ENCODE measurements at places on chromosomes 6 and 20.

- no peak for DNase-seq
Observed at GRCh38 chr6:36683145-36683655, 4.7 kb downstream of the CDKN1A start.

DNA sequence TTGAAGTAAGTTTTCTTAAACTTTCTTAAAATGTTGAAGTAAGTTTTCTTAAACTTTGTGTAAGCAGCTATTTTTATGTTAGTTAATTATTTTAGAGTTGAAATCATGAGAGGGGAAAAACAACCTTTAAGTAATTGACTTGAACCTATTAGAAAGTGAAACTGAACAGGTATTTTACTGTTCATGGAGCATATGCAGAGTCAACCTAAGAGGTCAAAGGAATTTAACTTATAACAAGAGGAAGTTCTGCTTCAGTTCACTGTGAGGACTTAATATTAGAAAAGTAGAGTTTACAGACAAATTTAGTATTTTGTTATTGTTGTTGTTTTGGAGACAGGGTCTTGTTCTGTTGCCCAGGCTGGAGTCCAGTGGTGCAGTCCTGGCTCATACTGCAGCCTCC, 38.0 kb downstream of the CDYL start:
- no peak for DNase-seq

DNA sequence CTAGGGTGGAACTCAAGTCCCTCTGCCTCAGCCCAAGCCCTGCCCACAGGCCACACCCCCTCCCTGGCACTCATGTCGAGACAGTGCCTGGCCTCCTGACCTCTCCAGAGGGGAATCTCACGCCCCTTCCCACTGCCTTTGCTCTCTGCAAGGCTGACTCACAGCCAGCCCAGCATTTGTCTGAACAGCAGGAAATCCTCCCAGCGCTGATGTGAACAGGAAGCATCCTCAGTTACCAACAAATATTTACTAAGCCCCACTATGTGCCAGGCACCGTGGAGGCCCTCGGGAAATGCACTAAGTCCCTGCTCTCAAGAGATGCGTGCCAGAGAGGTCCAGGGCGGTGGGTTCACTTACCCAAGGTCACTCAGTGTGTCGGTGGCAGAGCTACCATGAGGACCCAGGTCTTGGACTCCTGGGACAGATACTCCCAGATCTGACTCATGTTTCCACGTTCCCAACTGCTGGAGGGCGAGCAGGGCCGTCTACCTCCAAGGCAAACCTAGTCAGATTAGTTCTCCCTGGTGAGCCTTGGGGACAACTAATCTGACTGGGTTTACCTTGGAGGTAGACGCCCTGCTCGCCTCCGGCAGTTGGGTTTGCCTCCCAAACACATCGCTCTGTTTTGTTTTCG, 7.8 kb downstream of the ADA start:
- DNase-seq, result peak; percentile 80

DNA sequence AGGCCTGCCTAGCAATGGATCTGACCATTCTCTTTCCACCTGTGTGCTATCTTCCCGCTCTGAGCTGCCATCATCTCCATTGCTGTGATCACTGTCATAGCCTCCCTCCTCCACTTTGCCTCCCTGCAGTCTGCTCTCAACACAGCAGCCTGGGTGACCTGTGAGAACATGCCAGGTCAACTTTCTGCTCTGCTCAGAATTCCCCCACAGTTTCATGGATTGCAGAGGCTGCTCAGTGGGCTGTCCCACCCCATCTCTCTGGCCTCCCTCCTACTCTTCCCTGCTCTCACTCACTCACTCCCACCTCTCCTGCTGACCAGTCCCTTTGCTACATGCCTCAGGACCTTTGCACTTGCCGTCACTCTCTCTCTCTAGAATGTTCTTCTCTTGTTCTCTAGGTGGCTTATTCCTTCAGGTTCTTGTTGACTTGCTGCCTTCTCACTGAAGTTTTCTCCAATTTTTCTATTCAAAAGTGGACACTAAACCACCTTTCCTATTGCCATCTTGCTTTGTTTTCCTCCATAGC, 159.9 kb downstream of the CD83 start:
- no peak for DNase-seq

GRCh38 chr6:6596529-6597328, 8.2 kb downstream of the LY86 start:
- no peak for DNase-seq

DNA sequence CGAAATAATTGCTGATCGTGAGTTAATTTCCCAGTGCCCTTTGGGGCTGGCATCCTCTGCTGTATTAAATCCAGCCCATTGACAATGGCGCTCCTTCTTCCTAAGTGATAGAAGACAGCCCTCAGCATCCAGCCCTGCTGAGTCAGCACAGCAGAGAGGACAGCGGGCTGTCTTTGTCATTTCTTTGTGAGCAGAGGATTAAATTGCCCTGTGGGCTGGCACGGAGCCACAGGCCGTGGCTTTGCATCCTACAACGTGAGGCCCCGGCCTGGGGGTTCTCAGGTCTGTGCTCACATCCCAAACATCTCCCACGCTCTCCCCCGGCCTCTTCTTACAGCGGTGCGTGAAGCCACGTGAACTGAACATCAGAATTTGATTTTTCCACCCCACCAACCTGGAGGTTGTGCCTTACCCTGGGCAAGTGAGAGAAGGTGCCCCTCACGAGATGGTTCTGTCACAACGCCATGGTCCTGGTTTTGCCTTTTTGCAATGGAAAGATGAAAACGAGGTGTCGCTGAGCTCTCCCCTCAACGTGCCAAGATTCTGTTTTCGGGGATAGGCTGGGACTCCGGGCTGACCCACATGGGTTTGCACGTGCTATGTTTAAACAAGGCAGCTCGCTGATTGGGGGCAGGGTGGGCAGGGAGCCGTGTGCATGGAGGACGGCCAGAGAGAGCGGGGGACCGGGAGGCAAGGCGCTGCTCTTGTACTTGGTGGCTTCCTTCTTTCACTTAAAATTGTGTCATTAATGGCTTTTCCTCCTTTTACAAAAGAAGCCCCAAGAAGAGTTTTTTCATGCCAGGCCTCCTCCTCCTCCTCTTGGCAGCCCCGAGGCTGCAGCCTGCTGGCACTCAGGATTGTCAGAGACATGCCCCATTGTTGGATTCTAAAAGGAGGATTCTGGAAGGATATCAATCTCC, 19.5 kb downstream of the CDH4 start:
- DNase-seq, result no peak

DNA sequence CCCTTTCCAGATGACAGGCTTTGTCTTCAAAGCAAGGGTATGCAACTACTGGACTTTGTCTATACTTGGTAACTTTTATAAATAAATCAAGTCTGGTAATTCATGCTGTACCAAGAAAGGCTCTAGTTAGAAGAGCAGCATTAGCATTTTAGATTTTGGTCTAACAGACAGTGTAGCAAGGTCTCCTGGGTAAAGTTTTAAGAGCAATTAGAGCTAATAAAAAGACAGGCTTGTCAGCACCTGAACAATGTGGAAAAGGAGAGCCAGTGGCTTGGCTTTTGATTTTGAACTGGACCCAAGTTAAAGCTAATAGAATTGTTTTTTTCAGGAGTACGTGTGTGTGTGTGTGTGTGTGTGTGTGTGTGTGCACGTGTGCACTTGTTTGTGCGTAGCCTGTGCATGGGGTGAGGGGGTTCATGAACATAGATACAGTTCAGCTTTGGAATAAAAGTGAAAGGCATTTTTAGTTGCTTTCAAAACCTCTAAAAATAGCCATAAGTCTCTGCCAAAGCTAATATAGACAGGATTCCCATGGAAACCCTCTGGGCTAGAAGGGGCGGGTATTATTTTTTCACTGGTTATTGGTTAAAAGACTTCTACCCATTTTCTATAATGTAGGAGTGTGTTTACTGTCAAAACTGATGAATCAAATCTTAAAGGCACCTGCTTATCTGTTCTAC, 138.4 kb downstream of the KCNQ5 start:
- no peak for DNase-seq

GRCh38 chr6:164996838-164997237, 312.6 kb downstream of the C6orf118 start:
- no peak for DNase-seq

DNA sequence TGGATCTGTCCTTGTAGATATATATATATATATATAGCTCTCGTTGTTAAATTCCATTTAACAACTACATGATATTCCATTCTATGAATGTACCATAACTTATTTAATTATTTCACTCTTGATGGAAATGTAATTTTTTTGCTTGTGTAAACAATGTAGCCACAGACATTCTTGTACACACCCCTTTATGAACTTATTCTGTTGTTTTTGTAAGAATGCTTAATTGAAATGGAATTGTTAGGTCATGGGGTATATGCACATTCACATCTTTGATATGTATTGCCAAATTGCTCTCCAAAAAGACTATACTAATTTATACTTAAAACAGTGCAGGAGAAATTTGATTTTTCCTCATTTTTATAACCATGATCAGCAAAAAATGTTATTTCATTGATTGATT, 67.2 kb downstream of the MAP3K4 start:
- DNase-seq, result no peak

DNA sequence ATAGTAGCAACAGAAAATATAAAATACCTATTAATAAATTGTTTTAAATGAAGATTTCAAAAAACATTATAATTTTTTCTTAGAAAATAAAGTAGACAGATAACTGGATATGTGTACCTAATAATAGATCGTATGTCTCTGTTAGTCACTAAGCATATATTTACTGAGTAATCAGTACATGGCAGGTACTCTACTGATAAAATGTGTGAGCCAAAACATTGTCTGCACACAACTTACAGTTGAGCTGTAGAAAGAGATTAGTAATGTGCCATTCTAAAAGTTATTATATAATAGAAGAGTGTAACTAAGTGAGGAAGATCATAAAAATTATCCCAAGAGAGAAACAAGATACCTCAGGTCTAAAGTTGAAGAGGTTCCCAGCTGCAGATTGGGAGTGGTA, 929.9 kb upstream of the EPHA7 start:
- no peak for DNase-seq

DNA sequence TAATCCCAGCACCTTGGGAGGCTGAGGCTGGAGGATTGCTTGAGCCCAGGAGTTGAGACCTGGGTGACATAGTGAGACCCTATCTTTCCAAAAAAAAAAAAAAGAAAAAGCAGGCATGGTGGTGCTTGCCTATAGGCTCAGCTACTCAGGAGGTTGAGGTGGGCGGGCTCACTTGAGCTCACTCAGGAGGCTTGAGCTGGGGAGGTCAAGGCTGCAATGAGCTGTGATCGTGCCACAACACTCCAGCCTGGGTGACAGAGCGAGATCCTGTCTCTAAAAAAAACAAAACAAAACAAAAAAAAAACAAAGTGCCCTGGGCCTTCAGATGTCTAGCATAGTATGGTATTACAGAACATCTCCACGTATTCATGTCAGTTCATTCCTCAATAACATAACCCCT, 42.9 kb downstream of the ZFAND3 start:
- no peak for DNase-seq

- no peak for DNase-seq
Observed at GRCh38 chr20:5913166-5913565, 37.2 kb downstream of the TRMT6 start.

DNA sequence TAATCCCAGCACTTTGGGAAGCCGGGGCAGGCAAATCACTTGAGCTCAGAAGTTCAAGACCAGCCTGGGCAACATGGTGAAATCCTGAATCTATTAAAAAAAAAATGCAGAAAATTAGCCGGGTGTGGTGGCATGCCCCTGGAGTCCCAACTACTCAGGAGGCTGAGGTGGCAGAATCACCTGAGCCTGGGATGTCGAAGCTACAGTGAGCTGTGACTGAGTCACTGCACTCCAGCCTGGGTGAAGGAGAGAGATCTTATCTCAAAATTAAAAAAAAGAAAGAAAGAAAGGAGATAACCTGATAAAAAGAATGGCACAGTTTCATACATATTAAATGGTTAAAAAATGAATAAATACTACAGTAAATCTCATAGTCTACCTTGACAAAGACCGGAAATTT, 123.6 kb upstream of the TNFAIP3 start:
- DNase-seq, result no peak

GRCh38 chr20:39600871-39601270, 638.7 kb downstream of the DHX35 start:
- no peak for DNase-seq

- DNase-seq, result no peak
Observed at GRCh38 chr6:141467881-141468280, 664.8 kb upstream of the GJE1 start.

DNA sequence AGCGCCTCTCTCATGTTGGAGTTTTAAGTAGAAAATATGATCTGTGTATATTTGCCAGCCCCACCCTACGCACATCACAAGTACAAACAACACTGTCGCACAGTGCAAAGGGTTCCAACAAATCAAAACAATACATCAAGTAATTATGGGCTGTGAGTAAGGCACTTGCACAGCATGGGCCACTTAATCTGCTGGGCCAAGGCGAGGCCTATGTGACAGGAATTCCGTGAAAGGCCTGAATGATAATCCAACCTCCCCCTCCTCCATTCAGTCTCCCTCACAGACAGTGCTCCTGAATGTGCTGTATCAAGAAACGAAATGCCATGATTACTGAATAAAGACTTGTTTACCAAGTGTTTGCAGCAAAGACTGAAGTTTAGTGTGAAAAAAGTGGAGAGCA, 130.1 kb upstream of the SLC2A12 start:
- DNase-seq, result no peak

GRCh38 chr20:25237610-25238318, 10.1 kb upstream of the PYGB start:
- peak; percentile 73 for DNase-seq

GRCh38 chr20:54094268-54094580, 23.8 kb upstream of the BCAS1 start:
- DNase-seq, result no peak

DNA sequence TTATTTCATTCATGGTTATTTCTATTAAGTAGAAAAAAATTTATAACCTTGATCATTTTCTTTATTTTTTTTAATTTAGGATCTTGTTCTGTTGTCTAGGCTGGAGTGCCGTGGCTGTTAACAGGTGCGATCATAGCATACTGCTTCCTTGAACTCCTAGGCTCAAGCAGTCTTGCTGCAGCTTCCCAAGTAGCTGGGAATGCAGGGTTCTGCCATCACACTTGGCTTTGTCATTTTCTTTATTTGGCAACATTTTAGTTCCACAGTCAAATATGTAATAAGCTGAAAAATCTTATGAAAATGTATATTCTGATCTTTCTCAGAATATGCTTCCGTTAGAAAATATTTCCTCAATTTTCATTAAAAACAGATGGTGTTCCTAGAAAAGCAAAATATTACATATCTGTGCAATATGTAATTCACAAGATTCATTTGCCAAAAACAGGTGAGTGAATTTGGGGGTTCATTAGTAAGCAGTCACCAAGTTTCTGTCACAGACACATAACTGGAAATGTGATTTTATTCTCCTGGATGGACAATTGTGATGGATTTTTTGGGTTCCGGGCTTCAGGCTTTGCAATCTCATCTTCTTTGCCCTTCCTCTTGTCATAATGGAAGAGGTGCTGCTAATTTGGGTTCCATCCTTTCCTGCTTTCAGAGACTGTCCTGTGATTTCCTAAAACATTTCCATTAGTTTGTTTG, 21.5 kb downstream of the AMD1 start:
- no peak for DNase-seq

- no peak for DNase-seq
Observed at GRCh38 chr6:38554700-38555413, 84.9 kb downstream of the BTBD9 start.
